Neural crest cell (in vitro differentiated cells): ENCODE measurements at places on chromosomes 11 and 22. TPM values are rescaled to one million over a fixed set of nuclear protein-coding genes. Genes with fewer than 3 reads are reported as not detected.

- no peak for DNase-seq
Observed at GRCh38 chr22:38842512-38843200, 1.2 kb downstream of the NPTXR start.

DNA sequence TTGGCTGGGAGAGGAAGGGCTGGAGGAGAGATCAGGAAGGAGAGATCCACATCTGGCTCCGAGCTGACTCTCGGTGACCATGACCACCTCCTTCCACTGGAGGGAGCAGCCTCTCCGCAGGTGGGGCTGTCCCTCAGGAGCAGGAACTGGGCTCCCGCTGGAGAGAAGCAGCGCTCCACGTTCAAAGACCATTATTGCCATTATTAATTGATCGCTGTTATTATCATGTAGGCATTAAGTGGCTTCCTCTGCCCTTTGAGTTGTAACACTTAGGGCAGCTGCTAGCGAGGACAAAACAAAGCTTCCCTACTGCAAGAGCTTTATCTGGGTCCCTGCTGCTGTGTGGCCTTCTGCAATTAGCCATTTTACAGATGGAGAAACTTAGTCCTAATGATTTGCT lies 251.9 kb downstream of the ST3GAL4 start:
- peak; percentile 59 for DNase-seq

Gene MPST
- total RNA-seq: 100.0 and 103 TPM in 2 replicates

Gene SCN2B
- 0.40 and 0.43 TPM in 2 replicates for total RNA-seq

Gene MFRP
- not detected in 2 replicates for total RNA-seq

GRCh38 chr22:42313204-42313603 lies 42.8 kb upstream of the TCF20 start:
- no peak for DNase-seq

- DNase-seq: no peak
Observed at GRCh38 chr11:3194016-3194816, 24.4 kb downstream of the MRGPRG start.

DNA sequence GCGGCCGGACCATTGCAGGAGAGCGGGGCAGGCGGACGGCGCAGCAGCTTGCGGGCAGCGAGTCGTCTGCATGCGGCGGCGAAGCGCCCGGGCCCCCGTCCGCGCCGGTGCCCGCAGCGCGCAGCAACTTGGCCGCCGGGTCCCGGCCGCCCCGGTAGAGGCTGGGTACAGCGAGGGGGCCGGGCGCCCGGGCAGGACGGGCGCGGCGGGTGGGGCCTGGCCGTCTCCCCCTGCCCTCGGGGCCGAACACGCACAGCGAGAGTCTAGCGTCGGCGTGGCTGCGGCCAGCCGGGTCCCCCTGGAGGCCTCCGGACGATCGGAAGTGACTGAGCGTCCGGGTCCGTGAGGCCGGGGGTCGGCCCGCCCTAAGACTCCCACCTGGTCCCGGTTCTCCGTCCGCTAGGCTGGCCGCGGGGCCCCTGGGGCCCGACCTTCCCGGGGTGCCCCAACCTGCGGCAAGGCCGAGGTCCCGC lies 775 bp upstream of the TRABD start:
- DNase-seq: no peak

GRCh38 chr11:47357985-47358730 lies 5.7 kb upstream of the MYBPC3 start:
- DNase-seq: no peak

Gene F2
- not detected in 2 replicates for total RNA-seq

GRCh38 chr11:124844664-124845079 lies 20.6 kb upstream of the ROBO3 start:
- no peak for DNase-seq

DNA sequence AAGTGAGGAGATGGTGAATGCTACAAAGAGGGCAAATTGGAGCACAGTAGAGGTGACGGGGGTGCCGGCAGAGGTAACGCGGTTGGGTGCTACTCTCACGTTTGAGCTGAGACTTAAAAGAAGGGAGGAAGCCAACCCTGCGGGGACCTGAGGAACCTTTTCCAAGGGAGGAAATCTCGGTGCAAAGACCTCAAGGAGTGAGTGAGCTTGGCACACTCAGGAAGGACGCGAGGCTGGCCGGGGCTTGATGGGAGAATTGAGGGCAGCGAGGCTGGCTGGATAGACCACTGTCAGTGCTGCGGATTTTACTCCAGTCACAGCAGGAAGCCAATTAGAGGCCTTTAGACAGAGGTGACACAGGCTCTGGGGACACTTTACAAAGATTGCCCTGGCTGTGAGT lies 25.0 kb downstream of the TSKU start:
- no peak for DNase-seq

Gene FUT4
- 5.2 and 5.9 TPM in 2 replicates for total RNA-seq

DNA sequence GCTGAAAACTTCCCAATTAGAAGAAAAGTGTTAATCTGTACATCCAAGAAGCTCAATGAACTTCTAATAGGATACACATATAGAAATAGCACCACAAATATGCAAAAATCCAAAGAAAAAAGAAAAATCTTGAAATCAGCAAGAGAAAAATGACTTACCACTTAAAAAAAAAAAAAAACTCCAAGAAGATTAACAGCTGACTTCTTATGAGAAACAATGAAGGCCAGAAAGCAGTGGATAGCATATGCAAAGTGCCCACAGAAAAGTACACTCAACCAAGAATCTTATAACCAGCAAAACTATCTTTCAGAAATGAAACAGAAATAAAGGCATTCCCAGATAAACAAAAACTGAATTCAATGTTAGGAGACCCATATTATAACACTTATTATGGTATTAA lies 29.9 kb upstream of the OR5B12 start:
- no peak for DNase-seq

Gene OR5A1
- not detected in 2 replicates for total RNA-seq

DNA sequence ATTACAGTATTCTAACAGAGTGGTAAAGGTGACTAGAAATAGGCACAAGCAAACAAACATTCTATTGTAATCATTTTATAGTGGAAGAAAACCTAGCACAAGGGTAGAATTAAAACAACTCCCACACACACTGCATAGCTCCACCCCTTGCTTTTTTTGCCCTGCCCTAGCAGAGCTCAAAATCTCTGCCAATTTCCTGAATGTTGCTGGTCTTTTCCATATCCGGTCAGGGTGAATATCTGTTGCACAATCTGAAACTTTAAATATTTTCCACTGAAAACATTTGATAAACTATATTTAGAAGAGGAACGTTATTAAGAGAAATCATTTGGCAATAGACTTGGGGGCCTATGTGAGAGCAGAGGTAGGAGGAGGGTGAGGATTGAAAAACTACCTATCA lies 2.7 kb downstream of the SPA17 start:
- no peak for DNase-seq

Gene CSNK2A3
- 0.39 and 0.82 TPM in 2 replicates for total RNA-seq

Gene PGA4
- not detected in 2 replicates for total RNA-seq
